ENCODE measurements at places on chromosomes 6 and 20. TPM values are rescaled to one million over a fixed set of nuclear protein-coding genes. Genes with fewer than 3 reads are reported as not detected.

LTB gene
- not detected for total RNA-seq

MYLK4 gene
- 46.7 TPM for total RNA-seq

CCM2L gene
- total RNA-seq: 3.1 TPM

SPATA25 gene
- 4.1 TPM for total RNA-seq

PKHD1 gene
- total RNA-seq: 0.05 TPM

SLC16A10 gene
- total RNA-seq: 127 TPM

CTAGE9 gene
- not detected for total RNA-seq

GRCh38 chr20:721876-722275 lies 46.3 kb upstream of the SCRT2 start:
- DNase-seq: no peak

DNA sequence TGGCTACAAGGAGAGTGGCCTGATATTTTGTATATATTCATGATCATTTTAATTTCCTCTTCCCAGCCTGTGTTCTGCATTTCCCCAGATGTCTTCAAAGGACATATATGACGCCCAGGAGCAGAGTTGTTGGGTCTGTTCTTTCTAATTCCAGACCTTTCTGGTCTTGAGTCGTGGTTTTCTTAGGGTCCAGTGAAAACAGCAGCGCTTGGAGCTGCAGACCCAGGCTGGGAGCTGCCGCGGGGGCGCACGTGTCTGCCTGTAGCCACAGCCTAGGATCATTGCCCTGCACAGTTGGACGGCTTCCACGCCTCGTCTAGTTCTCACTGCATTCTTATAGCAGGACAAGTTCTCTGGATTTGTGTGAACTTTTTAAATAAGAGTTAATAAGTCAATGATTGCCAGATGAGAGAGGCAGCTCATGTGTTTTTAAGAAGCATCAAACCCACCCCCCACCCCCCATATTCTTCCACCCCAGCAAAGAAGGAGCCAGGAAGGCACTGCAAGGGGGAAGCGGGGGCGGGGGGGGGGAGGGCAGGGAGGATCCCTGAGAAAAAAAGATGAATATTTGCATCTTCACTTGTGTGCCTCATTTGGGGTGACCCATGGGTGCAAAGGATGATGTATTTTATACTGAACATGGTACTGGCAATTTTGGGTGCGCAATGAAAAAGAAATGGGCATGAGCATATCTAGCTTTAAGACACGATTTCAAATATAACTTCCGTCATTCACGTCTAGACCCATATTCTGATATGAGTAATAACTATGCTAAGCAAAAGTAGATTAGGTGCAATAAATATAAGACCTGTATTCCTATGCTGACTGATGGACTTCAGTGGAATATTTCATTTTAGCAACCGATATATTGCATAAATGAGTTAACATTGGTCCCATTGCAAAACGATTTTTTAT lies 160.0 kb downstream of the TBXT start:
- DNase-seq: no peak

DNA sequence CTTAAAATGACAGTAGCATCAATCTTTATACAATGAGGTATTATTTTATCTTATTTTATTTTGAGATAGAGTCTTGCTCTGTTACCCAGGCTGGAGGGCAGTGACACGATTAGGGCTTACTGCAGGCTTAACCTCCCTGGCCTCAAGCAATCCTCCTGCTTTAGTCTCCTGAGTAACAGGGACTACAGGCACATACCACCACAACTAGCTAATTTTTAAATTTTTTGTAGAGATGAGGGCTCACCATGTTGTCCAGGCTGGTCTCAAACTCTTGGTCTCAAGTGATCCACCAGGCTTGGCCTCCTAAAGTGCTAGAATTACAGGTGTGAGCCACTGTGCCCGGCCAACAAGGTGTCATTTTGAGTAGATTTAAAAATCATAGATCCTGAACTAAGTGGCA lies 125.9 kb downstream of the PDSS2 start:
- no peak for DNase-seq

DNA sequence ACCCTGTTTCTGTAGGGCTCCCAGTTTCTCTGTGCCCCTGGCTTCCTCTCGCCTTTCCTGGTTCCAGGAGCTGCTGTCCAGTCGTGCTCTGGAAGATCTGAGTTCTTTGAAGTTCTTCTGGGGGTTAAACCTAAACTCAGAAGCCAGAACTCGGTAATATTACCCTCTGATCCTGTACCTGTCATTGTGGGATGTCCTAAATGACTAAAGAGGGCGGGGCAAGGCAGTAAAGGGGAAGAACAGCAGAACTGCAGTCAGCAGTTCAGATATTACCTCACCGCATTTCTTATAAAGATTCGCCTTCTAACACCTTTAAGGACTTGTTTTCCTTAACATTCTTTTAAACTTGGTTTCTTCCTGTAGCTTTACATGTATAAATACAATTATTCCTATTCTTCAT lies 63.9 kb downstream of the FAM120B start:
- DNase-seq: no peak

GRCh38 chr6:167139761-167140160 lies 16.9 kb downstream of the CCR6 start:
- DNase-seq: no peak

- DNase-seq: no peak
Measured at GRCh38 chr6:70234561-70235236, 68.2 kb downstream of the COL9A1 start.

GRCh38 chr6:130043344-130043743 lies 25.0 kb downstream of the L3MBTL3 start:
- no peak for DNase-seq

GRCh38 chr6:91020744-91021143 lies 433.9 kb upstream of the MAP3K7 start:
- DNase-seq: no peak

DNA sequence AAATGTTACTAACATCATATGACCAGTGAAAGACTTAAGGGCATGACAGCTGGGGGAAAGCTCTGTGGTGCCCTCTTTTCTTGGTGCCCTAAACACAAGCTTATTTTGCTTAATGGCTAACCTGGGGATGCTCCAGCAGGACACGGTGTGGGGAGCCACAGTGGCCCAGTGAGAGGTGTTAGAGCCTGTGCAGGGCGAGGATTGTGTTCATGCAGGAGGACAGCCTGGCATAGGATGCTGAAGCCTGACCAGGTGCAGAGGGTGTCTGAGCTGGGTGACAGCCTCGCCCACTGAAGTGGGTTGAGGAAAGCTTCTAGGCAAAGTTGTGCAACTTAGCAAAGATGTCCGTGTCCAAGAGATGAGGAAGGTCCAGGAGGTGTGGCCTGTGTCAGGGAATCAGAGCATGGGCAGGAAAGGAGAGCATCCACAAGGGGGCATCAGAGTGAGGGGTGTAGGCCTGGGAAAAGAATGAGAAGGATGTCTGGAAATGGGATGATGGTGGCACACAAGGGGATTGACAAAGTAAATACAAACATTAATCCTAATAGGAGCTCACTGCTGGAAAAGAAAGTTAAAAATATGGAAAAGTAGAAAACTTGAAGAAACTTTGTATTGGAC lies 33.9 kb downstream of the SLC17A4 start:
- no peak for DNase-seq

- DNase-seq: no peak
Measured at GRCh38 chr20:50399917-50400704, 110.1 kb upstream of the PTPN1 start.

- no peak for DNase-seq
Measured at GRCh38 chr6:44004625-44005506, 122.4 kb downstream of the MRPL14 start.

- no peak for DNase-seq
Measured at GRCh38 chr6:46255528-46255927, 84.7 kb upstream of the ENPP5 start.
